Stimulated activated CD4-positive, alpha-beta T cell treated with anti-CD3 and anti-CD28 coated beads, Interleukin-4, amount 100 ng/mL, for 24 hours (primary cell): ENCODE measurements at places on chromosomes 13 and 19.

DNA sequence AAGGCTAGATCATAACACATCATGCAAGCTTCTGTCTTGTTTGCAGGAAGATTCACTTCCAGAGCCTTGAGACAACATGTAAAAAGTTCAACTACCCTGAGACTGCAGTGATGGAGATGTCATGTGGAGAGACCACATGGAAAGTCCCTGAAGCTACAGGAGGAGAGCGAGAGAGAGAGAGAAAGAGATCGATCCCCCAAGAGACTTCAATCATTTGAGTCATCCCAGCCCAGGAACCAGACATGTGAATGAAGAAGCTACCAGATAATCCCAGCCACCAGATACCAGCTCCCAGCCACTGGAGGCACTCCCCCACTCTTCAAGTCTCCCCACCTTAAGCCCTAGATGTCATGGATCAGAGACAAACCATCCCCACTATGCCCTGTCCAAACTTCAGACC, 10.7 kb upstream of the EVI5L start:
- DNase-seq: no peak

GRCh38 chr19:14167576-14168138, 31.3 kb upstream of the ASF1B start:
- DNase-seq: no peak

- DNase-seq: no peak
Observed at GRCh38 chr13:20128459-20128931, 32.4 kb downstream of the GJA3 start.

- DNase-seq: no peak
Observed at GRCh38 chr19:53971673-53972072, 8.9 kb downstream of the CACNG8 start.

GRCh38 chr13:106899442-106899841, 331.5 kb upstream of the ARGLU1 start:
- no peak for DNase-seq

DNA sequence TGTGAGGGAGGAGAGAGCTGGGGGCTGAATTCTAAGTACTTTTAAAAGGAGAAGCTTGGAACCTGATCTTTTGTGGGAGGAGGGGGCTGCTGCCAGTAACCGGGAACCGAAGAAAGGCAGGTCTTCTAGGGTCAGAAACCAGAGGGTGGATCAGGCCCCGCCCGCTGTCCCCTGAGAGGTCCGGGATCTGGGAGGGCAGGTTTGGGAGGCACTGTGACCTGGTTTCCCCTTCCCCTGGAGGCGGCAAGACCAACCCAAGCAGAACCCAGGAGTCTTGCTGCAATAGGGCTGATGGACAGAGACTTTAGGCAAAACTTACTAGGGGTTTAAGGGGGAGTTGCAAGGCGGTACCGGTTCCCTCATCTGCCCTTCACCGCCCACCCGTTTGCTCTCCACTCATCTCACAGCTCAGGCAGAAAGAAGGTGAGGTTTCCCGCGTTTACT, 707 bp upstream of the KLK8 start:
- DNase-seq: no peak
